ENCODE measurements at places on chromosomes 2 and 18.

- no peak for DNase-seq
Measured at GRCh38 chr2:222054813-222055212, 244.0 kb downstream of the PAX3 start.

DNA sequence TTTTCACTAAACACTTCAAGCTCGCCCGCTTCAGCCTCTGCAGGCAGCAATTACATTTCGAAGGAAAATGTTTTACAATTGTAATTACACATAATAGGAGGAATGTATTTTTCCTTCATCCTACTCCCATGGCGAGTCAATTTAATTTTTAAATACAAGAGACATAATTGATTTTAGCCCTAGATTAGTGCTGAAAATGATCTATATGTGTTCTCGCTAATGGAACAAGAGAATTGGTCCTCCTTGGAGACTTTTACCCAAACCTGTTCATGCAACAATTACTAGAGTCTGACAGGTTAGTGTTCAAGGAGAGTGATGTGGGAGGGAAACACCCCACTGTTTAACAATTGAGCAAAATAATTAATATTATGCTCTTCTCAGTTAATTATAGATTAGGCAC is 509.4 kb upstream of the SETBP1 start:
- DNase-seq, result no peak

DNA sequence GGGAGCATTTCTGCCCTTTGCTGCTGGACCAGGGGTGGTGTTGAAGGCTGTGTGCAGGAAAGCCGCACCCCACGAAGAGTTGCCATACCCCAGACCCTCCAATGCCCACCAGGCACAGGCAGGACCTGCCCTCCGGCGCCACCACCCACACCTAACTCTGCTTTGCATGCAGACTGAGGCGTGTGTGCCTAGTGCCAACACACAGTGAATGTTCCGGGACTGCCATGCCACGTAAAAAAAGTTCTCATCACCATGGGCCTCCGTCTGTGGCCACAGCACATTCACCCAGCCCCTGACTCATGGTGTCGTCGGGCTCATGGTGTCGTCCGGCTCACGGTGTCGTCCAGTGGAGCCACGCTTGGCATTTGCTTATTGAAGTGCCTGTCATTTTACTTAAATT is 184.9 kb upstream of the RAB6C start:
- DNase-seq, result no peak

GRCh38 chr2:186561467-186562208 is 28.2 kb upstream of the ITGAV start:
- DNase-seq, result no peak

DNA sequence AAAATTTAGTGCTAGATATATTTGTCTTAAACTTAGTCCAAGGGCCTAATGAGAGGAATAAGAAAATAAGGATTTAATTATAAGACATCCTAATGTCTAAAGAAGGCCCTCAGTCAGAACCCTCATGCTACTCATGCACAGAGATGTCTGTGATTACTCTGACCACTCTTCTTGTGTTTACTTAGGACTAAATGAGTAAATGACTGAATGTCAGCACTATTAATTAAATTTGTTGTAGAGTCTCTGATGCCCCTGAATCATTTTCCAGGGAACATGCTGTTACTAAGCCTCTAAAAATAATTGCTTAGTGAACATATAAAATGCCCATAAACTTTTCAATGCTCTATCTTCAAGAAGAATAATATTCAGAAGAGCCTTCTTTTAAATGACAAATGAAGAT is 32.4 kb downstream of the GULP1 start:
- no peak for DNase-seq

DNA sequence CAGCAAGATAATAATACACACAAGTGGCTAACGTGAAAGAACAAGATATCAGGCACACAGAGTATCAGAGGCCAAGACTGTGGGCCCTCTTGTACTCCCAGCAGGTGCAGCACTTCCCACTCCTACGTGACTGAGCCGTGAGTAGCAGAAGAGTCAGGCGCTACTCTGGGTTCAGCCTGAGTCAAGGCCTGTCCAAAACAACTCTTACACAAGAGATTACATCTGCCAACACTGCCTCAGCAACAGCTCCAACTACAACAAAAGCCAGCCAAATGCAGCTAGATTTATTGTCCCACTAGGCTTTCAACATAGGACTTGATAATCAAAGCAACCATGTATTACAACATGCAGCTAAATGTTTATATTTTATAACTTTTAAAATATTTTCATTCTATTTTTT is 56.2 kb downstream of the ITSN2 start:
- DNase-seq, result no peak

- no peak for DNase-seq
Measured at GRCh38 chr18:35345460-35345921, 1.3 kb upstream of the ZNF24 start.

DNA sequence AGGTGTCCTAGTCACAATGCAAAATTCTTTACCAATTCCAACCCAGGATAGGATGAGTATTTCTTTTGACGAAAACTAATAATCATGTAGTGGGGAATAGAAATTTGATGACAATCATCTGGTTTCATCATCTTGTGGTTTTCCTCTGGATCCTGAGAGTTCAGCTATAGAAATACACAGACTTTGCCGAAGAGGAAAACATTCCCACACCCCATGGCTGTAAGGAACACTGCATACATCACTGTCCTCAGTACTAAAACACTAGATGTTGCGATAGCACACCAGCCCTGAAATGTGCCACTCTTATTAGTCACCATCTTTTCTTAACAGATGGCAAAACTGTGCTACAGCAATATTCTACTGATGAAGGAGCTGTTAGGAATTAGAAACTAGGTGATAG is 29.4 kb downstream of the CERKL start:
- DNase-seq, result no peak

DNA sequence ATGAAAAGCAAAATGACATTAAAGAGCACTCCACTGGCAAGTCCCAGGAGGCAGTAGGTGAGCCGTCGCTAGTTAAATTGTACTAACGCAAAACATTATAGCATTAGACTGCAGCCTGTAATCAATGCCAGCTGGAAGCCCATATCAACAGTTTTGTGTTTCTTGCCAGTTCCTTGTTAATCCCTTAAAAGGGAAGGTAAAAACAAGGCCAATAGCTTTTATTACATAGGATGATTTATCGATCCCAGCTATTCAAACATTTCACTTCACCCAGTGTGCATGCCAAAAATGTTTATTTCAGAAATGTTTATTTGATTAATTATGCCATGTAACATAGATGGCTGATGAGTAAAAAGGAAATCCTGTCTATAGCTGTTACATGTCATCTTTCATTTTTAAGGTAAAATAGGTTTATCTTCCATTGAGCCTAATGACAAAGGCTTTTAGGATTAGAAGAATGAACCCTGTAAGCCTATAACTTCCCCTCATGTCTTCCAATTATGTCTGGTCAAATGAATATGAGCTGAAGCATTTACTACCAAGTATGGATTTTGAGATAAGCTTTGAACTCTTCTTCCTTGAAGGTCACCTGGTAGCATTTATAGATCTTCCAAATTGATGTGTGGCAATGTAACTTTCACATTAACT is 591.2 kb downstream of the RNF144A start:
- no peak for DNase-seq

GRCh38 chr2:234399451-234400246 is 97.2 kb downstream of the ARL4C start:
- DNase-seq, result no peak

DNA sequence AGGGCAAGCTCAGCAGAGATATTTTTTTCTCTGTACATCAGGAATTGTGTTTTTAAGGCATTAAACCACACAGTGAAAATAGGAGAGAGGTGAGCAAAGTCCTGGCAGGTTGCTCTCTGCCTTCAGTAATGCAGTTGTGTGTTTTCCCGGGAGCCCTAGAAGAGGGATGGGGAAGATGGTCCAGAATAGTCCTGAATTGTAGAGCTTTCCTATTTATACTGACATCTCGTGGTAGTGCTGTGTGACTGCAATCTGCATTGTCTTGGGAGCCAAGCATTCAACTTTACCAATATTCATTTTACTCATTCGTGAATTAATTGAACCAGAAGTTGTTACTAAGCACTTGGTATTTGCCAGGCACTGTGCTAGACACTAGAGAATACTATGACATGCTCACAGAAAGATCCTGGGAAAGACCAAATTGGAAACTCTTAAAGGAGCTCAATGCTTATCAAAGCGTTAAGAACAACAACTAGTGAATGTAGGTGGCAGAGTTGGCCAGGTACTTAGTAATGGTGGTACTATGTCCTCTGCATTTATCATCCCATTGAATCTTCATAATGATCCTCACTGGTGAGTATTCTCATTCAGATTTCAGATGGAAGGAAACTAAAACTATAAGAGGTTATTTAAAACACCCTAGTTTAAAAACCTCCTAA is 214.6 kb downstream of the TRIB2 start:
- DNase-seq, result peak; percentile 35

DNA sequence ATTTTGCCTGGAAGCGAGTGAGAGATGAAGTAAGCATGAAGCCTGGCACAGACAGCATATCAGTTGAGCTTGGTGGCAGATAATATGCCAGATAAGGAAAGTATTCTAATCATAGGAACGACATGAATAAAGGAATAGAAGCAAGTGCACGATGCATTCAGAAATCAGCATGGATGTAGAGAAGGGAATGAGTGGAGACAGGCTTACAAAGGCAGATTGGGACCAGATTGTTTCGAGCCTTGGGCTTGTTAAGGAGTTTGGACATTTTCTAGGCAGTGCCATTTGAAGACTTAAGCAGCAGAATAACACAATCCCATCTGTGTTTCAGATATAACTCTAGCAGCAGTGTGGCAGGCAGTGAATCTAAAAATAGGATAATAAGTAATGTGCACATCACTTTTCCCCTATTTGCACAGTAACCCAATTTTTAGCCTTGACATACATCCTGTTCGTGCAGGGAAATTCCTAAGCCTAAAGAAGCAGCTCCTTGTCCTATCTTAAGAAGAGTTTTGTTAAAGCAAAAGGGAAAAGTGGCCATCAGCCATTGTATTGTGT is 450.2 kb downstream of the PLCL1 start:
- DNase-seq, result no peak

GRCh38 chr2:58571181-58571852 is 330.2 kb upstream of the FANCL start:
- DNase-seq, result peak; percentile 27

DNA sequence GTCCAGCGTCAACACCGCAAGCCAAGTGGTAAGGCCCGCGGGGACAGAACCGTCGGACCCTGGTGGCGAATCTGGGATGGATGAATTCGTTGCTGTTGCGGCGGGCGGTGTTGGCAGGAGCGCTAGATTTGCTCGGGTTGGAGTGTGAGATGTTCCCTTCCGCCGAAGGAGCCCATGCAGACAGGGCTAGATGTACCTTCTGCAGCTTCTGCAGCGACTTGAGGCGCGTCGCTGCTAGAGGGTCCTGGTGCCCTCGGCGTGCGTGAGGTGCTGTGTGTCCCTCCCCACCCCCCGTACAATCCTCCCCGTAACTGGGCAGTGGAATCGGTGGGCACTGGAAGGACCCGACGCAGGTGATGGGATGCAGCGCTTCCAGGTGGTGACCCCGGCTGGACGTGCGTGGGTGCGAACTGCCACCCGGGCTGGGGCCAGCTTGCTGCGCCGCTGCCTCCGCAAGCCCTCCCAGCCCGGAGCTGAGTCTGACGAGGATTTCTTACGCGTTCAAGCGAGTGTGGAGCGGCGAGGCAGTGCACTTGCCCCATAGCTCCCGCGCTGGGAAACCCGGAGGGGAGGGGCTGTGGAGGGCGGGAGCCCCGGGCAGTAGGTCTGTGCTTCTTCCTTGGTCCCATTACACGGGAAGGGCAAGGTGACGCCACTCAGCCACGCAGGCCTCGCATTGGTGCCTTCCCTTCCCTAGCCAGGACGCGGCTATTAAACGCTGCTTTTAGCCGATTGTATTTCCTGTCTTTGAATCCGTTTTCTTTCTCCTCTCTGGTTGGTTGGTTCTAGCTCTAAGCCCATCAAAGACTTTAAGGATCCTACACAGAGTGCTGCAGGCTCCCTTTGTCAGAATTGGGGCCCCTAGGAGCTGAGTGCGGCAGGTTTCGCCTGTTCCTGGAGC is 34.2 kb downstream of the CHRNA1 start:
- DNase-seq, result no peak

DNA sequence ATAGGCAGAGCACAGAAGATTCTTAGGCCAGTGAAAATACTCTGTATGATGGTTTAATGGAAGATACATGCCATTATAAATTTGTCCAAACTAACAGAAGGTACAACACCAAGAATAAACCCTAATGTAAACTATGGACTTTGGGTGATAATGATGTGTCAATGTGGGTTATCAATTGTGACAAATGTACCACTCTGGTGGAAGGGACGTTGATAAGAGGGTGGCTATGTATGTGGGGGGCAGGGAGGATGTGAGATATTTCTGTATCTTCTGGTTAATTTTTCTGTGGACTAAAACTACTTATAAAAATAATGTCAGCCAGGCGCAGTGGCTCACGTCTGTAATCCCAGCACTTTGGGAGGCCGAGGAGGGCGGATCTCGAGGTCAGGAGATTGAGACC is 86.2 kb downstream of the HNRNPLL start:
- no peak for DNase-seq

DNA sequence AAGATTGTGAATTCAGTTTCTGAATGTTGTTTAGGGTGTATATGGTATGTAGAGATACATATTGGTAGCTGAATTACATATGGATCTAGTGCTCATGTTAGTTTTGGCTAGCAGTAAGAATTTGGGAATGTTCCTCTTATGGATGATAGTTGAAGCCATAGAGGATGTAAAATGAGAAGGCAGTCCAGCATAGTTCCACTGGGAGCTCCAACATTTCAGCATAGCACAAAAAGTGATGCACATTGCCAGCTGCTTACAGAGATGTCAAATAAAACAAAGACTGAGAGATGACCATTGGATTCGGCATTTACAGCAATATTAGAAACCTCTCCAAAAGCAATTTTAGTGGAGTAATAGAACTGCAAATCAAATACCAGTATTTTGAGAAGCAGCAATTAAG is 77.4 kb downstream of the EML4 start:
- no peak for DNase-seq

DNA sequence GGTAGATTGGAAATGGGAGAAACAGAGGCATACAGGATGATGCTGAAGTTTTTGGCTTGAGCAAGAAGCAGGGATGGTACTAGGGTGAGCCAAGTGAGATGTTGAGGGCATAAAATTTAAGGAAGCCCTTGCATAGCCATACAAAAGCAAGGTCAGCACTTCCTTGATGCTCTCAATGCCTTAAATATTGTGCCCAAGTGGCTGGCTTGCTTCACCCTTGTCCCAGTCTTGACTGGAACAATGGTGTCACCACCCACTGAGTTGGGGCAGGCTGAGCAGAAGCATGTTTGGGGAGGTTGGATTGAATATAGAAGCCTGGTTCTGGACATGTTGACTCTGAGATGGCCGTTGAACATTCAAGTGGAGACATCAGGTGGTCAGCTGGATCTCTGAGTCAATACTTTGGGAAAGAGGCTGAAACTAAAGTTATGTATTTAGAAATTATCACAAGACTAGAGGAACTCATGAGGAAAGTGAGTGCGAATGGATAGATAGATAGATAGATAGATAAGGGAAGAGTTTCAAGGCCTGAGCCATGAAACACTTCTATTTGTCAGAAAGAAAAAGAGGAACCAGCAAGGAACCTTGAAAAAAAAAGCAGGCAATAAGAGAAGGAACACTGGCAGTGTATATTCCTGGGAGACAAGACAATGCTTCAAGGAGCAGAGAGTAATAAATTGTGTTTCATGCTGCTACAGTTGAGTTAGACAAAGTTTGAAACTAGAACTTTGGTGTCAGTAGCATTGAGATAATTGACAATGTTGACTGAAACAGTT is 43.0 kb upstream of the HNMT start:
- no peak for DNase-seq
